ENCODE measurements at places on chromosomes 6 and 20.

DNA sequence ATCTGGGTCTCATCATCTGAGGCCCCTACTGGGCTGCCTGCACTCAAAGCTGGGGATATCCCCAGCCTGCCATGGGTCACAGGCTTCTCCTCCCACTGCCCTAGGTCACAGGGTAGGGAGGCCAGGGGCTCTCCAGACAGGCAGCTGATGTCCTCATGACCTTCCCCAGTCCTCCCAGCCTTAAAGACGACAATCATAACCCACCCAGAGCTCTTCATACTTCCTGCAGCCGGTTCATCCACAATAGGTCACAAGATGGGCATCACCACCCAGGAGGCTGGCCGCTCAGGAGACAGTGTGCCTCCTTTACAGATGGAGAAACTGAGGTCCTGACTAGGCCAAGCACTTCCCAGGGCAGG, 15.2 kb downstream of the TFEB start:
- no peak for DNase-seq

DNA sequence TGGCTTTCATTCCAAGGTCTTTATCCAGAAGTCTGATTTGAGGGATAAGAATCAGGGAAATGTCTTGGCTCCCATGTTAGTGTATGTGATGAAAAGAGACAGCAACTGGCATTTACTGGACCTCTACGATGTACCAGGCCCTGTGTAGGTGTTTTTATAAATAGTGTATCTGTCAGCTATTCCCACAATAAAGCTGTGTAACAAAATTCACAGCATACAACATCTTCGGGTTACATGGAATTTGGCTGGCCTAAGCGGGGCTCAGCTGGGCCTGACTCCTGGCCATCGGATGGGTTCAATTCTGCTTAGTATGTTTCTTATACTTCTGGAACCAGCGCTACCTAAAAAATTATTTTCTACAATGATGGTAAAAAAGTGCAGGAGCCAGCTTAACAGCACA, 128.2 kb downstream of the SNX5 start:
- DNase-seq: no peak

DNA sequence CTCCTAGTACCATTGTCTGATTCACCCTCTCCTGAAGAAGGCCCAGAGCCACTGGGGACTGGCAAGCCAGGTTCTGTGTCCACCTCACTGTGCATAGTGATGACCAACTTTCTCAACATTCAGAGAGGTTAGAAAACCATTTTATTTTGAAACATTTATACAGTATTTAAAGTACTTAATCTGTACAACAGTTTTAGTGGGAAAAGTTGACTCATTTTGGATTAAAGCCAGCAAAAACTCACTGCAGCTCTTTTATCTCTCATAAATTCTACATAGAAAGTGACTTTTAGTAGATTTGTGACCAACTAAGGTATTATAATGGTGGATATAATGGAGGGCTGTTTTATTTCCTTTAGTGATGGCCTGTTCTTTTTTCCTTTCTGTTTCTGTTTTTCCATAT, 9.7 kb downstream of the TULP4 start:
- DNase-seq: no peak

- DNase-seq: no peak
Observed at GRCh38 chr6:79525272-79526100, 11.7 kb downstream of the LCA5 start.

GRCh38 chr6:92577077-92577719, 842.2 kb downstream of the EPHA7 start:
- no peak for DNase-seq

GRCh38 chr6:133707456-133707855, 181.5 kb upstream of the TCF21 start:
- DNase-seq: no peak

GRCh38 chr6:107323133-107323785, 136.1 kb downstream of the PDSS2 start:
- DNase-seq: no peak

DNA sequence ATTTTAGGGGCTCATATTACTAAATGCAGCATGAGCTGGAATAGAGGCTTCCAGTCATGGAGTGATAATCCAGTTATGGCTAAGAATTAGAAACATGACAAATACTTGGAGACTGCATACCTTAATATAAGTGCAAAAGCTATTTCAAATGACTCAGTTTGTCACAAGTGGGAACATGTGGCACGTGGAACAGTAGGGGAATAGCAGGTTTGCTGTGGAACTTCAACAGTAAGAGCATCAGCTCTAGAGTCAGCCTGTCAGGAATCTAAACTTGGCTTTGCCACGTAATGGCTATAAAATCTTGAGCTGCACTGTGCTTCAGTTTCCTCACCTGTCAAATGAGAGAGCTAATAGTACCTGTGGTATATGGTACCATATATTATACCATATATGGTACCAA, 62.1 kb downstream of the HTR1B start:
- no peak for DNase-seq

Measured in 8988T (cell line).